ENCODE measurements at places on chromosomes 3 and 15.

DNA sequence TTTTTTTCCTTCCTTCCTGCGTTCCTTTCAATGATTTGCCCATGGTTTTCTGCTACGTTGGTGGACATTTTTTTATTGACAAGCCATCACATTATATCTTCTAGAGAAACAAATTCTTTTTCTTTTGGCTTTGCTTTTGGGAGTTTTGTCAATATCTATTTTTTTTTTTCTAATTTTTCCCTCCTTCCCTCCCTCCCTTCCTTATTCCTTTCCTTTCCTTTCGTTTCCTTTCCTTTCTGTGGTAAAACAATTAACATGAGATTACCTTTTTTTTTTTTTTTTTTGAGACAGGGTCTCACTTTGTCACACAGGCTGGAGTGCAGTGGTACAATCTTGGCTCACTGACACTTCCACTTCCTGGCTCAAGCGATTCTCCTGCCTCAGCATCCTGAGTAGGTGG, 153.7 kb downstream of the THRB start:
- DNase-seq, result no peak

DNA sequence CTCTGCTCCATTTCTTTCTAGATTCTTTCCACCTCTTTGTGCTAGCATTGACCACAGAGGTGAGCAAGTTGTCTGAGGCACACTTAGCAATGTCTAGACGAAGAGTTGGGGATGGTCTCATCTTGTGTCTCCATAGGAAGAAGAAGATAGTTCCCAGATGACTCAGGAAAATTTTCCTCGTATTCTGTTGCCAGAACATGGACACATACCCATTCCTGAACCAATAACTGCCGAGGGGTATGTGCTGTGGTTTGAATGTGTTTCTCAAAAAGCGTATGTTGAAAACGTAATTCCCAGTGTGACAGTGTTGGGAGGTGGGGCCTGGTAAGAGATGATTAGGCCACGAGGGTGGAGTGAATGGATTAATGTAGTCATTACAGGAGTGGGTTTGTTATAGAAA, 107.5 kb upstream of the GALNT15 start:
- DNase-seq, result no peak

GRCh38 chr3:171824824-171825221, 14.5 kb upstream of the PLD1 start:
- no peak for DNase-seq

- DNase-seq, result no peak
Observed at GRCh38 chr3:162368417-162368816, 871.8 kb downstream of the OTOL1 start.

DNA sequence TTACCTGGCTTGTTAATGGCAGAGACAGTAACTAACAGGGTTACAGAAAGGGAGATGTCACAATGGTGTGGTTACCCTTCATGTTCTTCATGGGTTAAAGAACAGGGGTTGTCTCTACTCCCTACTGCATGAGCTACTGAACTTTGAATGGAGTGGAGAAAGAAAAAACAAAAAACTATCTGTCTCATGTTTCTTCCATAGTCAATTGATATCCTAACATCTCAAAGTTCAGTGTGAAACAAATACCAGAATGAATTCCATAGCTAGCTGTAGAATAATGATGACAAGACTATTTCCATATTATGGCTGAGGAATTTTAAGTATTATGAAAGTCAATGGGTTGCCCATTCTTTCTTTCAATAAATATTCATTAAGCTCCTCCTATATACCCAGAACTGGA, 161.3 kb upstream of the LPP start:
- DNase-seq, result no peak

GRCh38 chr15:36110659-36110993, 468.8 kb upstream of the CDIN1 start:
- DNase-seq, result no peak

DNA sequence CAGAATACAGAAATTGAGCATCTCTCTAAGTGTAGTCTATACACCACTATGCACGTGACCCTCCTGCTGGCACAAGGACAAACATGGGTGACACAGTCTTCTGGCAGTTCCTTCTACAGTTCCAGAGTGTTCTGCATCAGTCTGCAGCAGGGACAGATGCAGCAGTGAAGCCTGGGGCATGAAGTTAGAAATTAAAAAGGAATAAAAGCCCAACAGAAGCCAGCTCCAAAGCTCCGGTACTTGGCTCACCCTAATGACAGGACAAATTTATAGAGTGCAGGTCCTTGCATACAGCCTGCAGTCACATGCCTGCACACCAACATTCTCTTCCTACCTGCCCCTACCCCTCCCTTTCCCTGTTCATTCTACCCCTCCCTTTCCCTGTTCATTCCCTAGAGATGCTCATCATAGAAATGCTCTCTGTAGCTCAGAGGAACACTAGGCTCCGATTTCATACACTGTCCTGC, 15.0 kb downstream of the UACA start:
- DNase-seq, result no peak

- DNase-seq, result no peak
Observed at GRCh38 chr3:108221393-108221792, 831 bp downstream of the IFT57 start.

- no peak for DNase-seq
Observed at GRCh38 chr15:99181545-99181971, 67.8 kb downstream of the TTC23 start.

GRCh38 chr15:73626072-73626471, 7.1 kb downstream of the NPTN start:
- DNase-seq, result no peak

- no peak for DNase-seq
Observed at GRCh38 chr15:40932649-40933516, 3.7 kb downstream of the DLL4 start.

- DNase-seq, result no peak
Observed at GRCh38 chr3:27454914-27455313, 29.3 kb downstream of the SLC4A7 start.

DNA sequence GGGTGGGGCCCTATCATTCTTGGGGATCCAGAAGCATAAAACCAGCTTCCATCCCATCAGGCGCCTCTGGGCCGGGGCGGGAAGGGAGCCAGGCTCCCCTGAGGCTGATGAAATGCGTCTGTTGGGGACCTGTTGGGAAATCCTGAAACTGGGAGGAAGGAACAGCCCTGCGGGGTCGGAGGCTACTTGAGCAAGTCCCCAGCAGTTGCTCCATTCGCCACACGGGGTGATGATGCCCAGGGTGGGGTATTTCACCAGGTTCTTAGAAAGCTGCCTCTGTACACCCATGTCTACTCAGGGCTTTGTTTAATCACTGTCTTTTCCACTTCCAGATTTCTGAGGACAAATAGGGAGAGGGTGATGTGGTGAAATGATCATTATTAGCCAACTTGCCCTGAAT, 25.4 kb upstream of the TSEN2 start:
- DNase-seq, result no peak

GRCh38 chr3:174440253-174440701, 418.9 kb upstream of the NAALADL2 start:
- DNase-seq, result no peak

- no peak for DNase-seq
Observed at GRCh38 chr3:59867185-59868002, 817.6 kb upstream of the CFAP20DC start.

DNA sequence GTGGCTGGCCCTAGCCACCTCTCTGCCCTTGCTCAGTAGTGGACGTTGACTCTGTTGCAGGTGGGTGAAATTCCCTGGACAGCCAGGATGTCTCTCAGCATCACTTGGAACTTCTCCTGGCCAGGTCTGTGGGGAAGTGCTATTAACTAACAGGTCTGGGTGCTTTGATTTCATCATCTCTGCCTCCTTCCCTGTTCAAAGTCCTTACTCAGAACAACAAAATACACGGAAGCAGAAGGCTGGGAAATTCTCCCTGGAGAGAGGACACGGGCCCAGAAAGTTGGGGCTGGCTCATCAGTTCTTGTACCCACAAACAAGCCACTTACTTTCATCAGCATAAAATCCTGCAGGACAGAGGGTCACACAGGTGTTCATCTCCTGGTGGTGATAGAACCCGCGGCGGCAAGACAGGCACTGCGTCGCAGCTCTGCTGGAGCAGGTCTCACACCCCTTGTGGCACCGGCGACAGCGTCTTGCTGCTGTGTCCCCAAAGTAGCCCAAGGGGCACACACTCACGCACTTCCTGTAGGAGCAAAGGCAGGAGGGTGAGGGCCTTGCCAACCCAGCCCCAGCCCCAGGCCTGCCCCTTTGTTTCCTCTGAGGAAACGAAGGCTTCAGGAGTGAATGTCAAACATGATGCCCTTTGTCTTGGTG, 29.6 kb upstream of the SNRPA1 start:
- DNase-seq, result no peak

- no peak for DNase-seq
Observed at GRCh38 chr15:29172742-29173725, 96.6 kb downstream of the NSMCE3 start.

DNA sequence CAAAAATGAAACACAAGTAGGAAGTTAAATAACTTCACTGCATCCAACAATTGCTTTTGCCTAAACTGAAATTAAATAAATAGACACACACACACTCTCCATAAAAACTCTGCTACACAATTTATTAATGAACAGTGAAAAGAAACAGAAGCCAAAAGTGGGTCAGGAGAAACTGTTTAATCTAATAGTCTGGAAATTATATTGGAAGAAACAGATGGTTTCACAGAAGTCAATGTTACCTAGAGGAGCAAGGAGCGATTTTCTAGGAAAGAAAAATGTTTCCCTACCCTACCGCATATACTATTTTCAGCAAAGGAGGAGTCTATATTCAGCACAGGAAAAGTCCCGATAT, 32.0 kb downstream of the RFTN1 start:
- no peak for DNase-seq

DNA sequence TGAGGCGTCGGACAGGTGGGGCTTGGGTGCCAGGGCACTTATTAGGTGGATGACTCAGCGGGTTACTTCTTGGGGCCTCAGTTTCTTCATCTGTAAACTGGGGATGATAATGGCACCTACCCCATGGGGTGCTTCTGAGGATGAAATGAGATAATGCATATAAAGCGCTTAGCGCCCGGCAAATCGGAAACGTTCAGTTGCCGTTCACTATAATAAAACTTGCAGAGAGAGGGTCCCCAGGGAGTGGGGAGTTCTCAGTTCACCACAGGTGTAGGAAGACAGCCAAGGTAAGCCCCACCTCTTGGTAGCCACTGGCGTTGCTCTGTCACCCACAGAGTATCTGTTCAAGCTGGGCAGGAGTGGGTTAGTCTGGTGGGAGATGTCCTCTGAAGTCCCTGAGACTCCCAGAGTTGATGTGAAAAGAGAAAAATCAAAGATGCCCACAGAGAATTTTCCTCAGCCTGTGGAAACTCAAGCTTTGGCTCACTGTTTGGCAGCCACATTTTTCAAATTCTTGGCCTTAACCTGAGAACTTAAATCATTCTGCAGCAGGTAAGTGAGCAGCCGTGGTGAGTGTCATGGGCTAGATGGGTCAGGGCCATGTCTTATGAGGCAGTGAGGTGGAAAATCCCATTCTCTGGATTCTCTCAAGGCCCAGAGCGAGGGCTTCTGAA, 221.5 kb upstream of the BHLHE40 start:
- DNase-seq, result no peak

DNA sequence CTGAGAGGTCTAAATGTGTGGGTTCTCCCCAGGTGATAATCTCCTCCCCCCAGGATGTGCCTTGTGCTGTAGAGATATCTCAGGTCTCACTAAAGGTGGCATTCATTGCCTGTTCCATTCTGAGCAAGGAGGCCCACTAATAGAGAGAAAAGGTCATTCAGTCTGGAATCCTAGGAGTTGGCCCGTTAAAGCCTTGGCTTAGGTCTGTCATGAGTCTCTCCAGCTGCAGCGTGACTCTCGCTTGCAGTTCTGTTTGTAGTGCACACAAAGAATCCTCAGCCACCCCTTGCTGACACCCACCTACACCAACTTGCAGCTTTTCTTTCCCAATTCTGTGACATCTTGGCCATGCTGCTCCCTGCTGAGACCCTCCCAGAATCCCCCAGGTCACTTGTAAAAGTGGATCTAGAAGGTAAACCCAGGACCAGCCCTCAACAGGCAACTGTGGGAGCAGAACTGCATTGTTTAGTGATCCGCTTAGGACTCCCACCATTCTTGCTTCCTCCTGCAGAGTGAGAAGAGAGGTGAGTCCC, 17.7 kb downstream of the MAGEF1 start:
- DNase-seq, result no peak

GRCh38 chr15:78083687-78084448, 6.4 kb upstream of the TBC1D2B start:
- no peak for DNase-seq

DNA sequence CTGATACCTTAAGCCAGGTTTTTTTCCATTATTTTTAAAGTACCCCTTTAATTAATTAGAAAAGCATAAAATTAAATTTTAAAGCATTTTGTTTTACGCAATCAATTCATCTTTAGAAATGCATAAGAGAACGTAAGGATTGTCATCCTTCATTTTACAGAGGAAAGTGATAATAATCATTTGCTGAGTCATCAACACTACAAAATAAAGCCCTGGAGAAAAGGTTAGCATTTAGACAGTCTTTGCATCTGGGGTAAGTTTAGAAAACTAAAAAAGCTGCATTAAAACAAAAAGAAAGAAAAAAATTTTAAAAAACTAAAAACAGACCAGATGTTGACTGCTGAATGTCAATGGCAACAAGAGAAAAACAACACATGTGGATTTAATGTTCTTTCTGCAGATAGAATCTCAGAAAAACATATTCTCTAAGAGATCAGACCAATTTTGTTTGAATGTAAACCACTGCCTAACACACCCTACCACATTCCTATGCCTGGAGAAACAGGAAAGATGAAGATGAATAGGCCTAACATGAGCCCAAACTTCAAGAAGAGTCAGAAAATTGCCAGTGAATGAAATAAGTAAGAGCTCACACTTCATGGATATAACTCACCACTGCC, 59.9 kb downstream of the SUCNR1 start:
- no peak for DNase-seq

GRCh38 chr3:35291471-35292236, 347.7 kb upstream of the ARPP21 start:
- DNase-seq, result no peak

DNA sequence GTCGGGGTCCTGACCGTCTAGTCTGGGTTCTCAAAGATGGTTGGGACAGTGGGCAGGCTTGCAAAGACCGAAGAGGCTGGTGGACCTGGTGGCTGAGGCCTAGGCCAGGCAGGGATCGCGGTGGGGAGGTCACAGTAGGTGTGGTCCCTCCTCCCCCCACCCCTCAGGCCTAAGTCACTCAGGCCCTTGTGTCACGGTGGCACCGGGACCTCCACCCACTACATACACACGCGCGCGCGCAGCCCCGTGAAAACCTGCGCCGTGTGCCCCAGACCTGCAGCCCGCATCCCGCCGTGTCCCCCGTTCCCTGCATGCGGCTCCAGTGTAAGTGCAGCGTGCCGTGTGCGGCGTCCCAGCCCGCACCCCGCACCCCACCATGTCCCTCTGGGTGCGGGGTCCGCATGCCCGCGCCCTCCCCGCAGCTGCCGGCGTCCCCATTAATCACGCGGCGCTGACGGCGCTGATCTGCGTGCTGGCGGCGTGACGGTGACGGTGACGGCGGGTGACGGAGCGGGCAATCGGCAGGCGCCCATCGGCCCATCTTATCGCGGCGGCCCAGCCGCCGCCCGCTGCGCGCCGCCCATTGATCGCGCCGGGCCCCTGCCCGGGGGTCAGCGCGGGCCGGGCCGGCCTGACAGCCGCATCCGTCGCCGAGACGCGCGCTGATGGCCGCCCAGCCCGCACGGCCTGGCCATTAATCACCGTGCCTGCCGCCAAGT, 24.4 kb downstream of the SEC61A1 start:
- no peak for DNase-seq

GRCh38 chr15:73387507-73388255, 18.9 kb upstream of the HCN4 start:
- DNase-seq, result no peak
